HepG2 (cell line): ENCODE measurements at places on chromosomes 2 and 18. TPM values are rescaled to one million over a fixed set of nuclear protein-coding genes. Genes with fewer than 3 reads are reported as not detected.

The EVX2 gene
- not detected in 2 replicates for polyA plus RNA-seq

The IDH1 gene
- 258 and 312 TPM in 2 replicates for polyA plus RNA-seq

The HDAC4 gene
- 11.5 and 11.9 TPM in 2 replicates for polyA plus RNA-seq

The ZCCHC2 gene
- 52.2 and 62.5 TPM in 2 replicates for polyA plus RNA-seq

The EHD3 gene
- 0.20 and 0.27 TPM in 2 replicates for polyA plus RNA-seq
